ENCODE measurements at places on chromosomes 3 and 15.

DNA sequence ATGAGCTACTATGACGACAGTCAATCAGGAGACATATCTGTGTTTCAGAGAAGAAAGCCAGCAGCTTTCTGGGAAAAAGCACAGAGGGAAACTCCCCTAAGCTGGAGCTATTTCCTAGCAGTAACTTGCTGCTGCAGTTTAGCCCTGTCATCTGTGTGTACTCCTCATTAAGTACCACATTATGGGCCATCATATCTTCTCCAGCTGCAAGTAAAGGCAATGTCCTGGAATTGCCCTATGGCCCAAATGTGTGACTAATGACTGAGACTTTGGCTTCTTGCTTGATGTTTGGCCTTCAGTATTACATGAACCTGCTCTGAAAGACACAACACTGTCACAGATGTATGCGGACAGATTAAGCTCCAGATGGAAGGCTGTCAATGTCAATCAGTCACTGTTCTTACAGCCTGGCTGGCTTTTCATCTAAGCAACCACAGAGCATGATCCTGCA is 190.8 kb downstream of the FHIT start:
- no peak for DNase-seq

DNA sequence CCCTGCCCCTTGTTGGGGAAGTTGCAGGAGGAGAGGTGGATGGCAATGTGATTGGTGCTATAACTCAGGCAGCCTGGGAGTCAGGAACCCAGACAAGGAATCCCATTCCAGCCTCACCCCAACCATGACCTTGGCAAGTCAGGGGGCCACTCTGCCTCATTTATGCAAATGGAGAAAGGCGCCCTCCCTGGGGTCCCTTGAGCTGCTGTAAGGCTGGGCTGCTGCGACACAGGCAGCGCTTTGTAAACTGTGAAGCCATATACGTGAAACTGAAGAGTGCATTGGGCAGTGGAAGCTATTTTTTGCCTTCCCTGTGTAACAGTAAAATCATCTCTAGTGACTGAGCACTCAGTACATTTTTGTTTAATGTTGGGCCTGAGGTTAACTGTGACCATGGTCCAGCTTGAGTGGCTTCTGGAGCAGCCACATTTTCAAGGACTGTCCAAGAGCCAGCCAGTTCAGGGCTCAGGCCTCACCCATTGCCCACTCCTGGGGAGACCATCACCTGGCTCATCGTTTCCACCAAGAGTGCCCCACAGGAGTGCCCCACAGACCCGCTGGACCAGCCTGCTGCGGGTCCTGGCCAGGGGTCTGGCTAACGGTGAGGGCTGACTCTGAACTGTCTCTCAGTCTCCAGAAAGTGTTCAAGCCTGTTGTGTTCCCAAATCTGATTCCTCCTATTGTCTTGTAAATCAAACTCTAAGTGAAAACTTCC is 27.9 kb downstream of the KIF7 start:
- DNase-seq: no peak

DNA sequence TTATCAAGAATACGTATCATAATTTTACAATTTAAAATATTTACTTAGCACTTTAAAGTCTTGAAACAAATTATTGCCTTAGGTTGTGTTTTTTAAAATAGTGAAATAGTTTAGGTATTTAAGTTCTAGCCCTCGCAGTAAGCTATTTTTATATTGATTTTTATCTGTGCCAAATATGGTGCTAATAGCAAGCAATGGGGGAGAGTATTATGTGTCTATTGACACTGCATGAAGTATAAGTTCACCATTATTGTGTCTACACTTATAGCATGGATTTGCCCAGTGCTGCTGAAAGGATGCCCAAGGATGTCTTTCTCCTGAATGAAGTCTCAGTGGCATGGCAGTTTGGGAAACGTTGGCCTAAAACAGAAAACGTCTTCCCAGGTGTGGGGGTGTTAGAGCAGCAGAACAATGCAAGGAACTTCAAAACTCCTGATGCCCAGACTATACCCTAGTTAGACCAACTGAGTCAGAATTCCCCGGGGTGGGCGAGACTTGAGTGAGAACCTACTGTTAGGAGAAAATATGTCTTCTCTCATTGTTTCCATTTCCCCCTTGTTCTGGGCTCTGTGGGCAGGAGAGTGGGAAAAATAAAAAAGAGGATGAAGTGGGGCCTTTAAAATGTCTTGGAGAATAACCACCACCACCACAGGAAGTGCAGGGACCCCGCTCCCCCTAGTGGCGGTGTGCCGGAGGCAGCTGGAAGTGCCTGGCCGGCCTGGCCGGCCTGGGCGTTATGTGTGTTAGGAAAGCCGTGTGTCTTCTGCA is 104.2 kb upstream of the SLC7A14 start:
- peak; percentile 34 for DNase-seq

- DNase-seq: no peak
Observed at GRCh38 chr3:127411083-127411727, 123.4 kb upstream of the PRR20G start.

DNA sequence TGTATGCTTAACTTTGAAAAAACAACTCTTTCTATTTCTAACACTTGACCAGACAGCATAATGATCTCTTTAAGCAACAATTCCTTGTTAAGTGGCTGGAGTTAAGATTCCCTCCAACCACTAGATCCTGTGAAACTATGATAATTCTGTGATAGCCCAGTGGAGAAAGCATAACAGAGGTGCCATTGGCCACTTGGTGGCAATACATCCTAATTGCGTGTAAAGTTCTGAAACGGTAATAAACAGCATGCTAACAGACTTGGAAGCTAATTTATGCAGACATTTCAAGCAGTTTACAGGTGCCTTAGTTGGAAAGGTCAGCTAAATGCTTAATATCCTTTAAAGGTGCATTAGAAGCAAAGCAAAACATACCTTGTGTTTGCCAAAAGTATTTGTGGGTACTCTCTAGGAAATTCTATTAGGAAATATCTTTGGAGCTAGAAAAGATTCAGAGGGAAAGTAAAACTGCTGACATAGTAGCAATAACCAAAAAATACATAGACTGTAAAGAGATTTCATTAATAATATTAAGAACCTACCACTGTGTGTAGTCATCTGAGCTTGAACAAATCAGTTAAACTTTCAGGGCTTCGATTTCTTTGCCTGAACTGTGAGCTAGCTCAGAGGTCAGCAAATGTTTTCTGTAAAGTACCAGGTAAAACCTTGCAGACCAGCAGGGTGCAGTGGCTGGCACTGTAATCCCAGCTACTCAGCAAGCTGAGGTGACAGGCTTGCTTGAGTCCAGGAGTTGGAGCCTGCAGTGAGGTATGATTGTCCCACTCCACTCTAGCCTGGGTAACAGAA is 19.0 kb upstream of the CSTA start:
- no peak for DNase-seq

DNA sequence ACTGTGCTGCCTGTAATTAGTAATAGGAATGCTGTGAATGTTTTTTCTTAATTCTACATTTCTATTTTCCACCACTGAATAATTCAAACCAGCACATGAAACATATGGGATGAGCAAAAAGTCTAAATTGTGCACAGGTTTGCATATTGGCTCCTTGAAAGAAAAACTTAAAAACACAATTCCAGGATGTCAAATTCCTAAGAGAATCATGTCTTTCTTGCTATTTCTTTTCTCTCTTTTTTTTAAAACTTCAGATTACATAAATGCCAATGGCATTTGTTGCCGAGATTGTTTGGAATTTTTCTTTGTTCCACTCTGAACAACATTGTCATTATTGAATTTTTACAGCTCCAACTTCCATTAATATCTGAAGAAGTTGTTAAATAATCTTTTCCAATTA is 60.8 kb downstream of the VGLL3 start:
- no peak for DNase-seq

GRCh38 chr3:56468184-56469106 is at the start of gene ERC2:
ERC2 (minus strand) TSS chr3:56468467.
- DNase-seq: peak; percentile 56

DNA sequence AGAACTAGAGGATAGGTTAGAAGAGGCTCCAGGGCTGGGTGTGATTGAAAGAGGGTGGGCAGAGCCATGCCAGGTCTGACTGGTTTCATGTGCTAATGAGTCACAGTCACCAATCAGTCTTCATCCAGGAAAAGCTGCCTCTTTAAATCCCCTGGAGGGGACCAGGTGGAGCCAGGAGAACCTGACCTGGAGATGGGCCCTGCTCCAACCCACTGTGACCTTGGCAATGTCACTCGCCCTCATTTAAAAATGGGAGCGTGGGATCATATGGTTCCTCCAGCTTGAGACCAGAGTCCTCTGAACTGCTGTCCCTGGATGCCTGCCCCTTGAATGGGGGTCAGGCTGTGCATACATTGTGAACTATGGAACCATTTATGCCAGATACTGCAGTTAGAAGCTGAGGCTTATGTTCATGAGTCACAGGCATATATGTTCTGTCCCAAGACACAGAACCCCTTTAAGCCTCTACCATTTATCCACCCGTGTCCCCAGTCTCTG is 23.0 kb downstream of the HES1 start:
- no peak for DNase-seq

- DNase-seq: no peak
Observed at GRCh38 chr3:71045917-71046282, 537.6 kb downstream of the FOXP1 start.

DNA sequence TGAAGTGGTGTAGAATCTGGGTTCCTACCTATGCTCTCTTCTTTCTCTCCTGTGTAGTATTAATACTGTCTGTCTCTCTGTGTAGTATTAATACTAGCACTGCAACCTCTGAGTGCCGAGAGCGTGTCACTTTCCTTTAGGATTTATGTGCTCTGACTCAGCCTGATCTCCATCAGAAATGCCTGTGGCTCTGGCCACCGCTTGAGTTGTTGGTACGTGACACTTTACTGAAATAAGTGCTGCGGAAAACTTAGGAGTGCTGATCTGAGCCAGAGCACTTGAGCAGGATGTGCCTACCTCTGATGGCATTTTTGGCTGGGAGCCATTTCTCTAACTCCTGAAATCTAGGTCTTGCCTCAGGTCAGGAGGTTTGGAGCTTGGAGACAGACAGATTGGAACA is 807.4 kb downstream of the SQOR start:
- DNase-seq: no peak

DNA sequence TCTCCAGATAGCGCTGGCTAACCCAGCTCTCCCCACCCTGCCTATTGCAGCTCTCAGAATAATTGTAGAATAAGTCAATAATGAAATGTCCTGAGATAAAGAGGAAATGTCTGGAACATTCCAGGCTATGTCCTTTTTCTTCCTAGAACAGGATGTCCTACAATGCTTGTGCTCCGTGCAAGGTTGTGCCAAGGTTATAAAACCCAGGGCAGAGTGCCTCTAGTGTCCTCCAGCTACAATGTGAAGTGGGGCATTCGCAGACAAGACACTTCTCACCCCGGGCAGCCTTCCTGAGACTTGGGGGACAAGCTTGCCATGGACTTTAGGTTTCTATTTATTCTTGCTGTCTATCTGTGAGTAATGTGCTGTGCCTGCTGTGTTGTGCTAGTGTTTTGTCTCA is 900.6 kb downstream of the TUSC7 start:
- DNase-seq: no peak

GRCh38 chr15:29978411-29979382 is 104.1 kb upstream of the GOLGA8J start:
- no peak for DNase-seq

DNA sequence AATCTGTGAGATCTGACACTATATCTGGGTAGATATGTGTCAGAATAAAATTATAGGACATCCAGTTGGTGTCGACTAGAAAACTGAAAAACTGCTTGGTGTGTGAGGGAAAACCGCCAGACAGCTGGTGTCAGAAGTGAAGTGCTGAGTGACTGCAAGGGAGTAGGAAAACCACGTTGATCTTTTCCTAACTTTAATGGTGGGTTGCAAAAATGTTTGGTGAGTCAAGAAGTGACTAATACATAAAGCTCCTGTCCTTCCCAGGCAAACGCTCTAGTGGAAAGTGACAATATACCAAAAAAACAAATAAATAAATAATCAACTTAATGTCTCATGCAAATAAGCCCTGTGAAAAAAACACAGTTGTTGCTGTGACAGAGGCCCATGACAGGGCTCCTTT is 7.3 kb upstream of the CD96 start:
- no peak for DNase-seq

DNA sequence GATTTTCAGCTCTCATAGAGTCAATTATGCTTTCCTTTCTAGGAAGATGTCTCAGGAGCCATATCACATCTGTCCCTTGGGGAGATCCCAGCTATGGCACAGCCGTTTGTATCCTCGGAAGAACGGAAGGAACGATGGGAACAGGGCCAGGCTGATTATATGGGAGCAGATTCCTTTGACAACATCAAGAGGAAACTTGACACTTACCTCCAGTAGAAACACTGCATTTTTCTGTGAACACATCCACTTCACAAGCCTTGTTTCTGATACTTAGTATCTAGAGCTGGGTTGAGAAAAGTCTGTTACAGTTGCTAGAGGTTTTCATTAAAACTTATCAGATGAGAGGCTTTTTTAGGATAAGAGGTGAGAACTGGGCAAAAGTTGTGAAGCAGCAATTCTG is 35.4 kb downstream of the GYG1 start:
- DNase-seq: no peak

DNA sequence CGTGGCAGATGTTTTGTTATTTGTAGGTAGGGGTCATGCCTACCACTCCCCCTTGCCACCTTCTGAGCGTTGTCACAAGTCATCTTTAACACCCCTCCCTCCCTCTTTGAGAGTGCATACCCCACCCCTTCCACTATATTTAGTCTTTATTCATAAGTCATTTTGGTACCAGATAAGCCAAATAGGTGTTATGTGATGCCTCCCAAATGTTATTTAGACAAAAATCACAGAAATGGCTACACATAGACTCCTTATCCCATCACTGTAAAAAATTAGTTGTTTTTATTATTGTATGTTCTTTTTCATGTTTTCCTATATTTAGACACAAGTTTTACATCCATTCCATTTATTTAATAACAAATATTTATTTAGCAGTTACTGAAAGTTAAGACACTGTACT is 93.1 kb downstream of the IL1RAP start:
- no peak for DNase-seq

DNA sequence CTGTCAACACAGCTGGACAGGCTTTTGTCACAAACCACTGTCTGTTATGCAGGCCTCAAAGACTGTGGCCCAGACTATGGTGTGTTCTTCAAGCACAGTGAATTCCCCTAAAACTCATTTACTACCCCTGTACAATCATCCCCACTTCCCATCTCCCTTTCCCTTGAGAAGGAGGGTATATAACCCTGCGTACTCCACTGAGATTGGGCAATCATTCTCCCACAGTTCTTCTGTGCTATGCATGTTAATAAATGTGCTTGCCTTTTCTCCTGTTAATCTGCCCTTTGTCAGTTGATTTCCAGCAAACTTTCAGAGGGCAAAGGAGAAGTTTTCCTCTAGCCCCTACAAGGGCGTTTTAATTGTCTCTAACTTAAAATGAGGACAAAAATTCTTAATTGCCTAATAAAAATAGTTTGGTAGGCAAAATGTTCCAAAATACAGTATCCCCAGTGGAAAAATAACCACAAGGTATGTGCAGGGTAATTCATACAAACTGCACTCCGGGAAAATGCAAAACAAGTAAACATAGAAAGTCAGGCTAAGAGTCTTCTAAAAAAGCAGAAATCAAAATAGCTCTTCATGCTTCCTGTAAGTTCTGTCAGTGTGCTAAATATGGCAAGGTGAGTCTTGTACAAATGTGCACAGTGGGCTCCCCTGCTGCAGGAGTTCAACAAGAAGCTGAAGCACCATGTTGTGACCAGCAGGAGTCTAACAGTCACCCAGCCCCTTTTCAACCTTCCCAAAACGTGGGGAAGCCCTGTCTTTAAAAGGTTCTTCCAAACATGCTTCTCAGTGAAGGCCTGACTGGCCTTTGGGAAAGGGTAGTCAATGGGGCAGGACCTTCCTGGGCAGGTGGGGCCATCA is 10.2 kb downstream of the ATP10A start:
- DNase-seq: no peak
